ENCODE measurements at places on chromosomes 3 and 15.

GRCh38 chr3:10274601-10275000, 18.1 kb downstream of the GHRL start:
- no peak for DNase-seq

- DNase-seq, result no peak
These were observed 5.5 kb downstream of the EFCAB12 start for GRCh38 chr3:129422897-129423296.

DNA sequence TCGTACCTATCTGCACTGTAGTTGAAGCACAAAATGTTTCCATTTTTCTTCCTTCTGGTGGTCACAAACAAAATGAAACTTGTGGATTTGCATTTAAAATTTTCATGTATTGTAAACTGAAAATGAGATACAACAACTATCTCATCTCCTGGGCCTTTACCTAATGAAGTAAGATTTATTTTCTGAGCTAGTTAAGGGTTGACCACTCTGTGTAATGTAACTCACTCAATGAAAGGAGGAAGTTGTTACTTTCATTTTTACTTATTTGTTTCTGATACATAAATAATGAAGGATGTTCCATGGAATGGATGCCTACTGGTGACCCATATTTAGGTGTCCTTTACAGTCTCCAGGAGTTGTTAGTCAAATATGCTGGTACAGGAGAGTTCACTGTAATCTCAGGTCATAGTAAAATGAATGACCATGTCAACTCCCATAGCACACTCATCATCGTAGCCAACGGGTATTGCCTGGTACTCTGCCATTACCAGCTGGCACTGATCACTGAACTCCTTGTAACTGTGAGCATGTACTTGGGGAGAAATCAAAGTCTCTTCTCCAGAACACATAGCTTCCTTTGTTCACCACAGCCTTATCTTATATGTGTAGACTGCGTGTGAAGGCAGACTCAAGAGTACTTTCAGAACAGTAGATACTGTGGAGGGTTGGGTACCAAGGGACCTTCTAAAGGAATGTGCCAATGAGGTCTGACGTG, 474.2 kb upstream of the ROBO2 start:
- DNase-seq, result no peak

GRCh38 chr15:31227235-31227634, 99.4 kb upstream of the KLF13 start:
- no peak for DNase-seq

- DNase-seq, result peak; percentile 53
These were observed 95.2 kb downstream of the CHSY1 start for GRCh38 chr15:101156509-101157159.

GRCh38 chr3:72273615-72274014, 488.7 kb upstream of the PROK2 start:
- DNase-seq, result no peak

DNA sequence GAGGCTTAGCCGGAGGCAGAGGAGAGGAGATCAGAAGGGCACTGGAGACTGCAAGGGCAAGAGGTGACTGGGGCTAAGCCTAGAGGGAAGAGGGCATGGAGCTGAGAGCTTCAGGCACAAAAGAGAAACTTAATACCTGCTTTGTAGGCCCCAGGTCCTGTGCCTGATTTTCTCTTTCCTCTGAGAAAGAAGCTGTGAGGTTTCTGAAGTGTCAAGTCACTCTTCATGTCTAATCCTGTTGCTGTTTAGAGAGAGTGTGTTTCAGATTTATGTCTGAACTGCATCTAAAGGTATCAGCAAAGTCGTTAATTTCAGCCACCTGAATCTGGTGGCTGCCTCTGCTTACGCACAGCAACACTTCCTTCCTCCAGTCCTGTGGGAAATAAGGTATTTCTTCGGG, 106.9 kb upstream of the RNU6-1 start:
- DNase-seq, result no peak

GRCh38 chr3:49924683-49925082, 4.9 kb downstream of the MON1A start:
- no peak for DNase-seq

DNA sequence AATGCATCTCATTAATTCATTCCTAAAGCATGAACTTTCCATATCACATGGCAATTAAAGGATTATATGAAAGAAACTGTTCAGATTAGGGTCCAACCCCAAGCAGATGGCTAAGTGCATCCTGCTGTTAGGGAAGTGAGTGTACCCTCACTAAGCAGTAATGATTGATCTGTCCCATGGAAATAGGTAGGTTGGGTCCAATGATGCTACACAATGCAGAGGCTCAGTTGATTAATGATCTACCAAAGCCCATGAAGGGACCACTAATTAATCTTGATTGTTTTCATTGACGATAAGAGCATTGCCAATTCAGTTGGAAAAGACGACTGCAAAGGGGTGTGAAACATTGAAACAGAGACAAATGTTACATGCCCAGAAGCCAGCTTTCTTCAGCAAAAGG, 194.5 kb upstream of the LRTM1 start:
- DNase-seq, result no peak

DNA sequence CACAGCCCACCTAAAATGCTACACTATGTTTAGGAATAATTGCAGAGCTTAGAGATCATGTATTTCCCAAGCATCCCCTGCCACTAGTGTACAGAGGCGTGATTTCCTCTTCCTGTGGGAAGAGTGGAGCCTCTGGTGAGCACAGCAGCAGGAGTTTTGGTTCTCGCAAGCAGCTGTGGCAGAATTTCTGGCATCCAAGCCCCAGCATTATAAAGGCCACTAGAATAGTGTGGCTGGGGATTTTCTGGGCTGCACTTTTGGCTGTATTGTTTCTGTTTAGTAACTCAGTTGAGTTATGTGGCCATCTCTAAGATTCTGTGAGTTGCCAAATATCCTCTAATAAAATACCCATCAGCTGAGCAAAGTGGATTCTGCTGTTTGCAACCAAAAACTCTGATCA, 64.7 kb downstream of the GPR176 start:
- no peak for DNase-seq

DNA sequence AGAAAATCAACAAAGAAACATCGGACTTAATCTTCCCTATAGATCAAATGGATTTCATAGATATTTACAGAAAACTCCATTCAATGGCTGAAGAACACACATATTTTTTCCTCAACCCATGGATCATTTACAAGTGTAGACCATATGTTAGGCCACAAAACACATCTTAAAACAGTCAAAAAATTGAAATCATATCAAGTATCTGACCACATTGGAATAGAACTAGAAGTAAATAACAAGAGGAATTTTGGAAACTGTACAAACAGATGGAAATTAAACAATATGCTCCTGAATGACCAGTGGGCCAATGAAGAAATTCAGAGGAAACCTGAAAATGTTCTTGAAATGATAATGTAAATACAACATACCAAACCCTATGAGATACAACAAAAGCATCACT, 323.1 kb upstream of the GPR149 start:
- no peak for DNase-seq

DNA sequence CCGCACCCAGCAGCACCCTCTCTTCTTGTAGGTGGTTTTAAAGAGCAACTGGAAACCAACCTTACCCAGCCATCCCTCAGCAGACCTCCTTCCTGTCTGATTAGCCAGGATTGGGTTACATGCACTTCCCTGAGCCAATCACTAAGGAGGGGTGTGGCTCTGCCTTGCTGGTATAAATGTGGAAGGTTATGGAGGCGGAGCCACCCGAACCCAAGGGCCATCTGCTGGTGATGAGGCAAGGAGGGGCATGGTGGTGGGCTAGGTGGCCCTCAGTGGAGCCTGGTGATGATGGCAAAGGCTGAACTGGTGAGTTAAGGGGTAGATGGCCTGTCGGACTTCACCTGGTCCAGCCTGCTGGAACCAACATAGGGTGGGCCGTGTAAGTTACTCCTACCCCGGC, 39.8 kb downstream of the CCDC33 start:
- DNase-seq, result no peak

DNA sequence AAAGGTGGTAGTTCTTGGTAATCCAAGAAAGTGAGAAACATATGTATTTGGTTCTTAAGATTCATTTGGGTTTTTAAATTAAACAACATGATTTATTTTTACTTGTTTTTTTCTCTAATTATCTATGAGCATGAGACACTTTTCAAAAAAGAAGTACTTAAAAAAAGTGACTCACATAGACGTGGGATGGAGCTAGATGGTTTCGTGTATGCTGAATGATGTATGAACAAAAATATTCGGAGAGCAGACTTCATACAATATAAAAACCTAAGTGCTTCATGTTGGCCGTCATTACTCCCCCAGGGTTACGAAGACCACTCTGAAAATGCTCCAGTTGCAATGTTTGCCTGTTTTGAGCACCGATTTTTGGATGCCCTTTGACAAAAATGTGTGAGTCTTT, 90.9 kb downstream of the RORA start:
- DNase-seq, result no peak

DNA sequence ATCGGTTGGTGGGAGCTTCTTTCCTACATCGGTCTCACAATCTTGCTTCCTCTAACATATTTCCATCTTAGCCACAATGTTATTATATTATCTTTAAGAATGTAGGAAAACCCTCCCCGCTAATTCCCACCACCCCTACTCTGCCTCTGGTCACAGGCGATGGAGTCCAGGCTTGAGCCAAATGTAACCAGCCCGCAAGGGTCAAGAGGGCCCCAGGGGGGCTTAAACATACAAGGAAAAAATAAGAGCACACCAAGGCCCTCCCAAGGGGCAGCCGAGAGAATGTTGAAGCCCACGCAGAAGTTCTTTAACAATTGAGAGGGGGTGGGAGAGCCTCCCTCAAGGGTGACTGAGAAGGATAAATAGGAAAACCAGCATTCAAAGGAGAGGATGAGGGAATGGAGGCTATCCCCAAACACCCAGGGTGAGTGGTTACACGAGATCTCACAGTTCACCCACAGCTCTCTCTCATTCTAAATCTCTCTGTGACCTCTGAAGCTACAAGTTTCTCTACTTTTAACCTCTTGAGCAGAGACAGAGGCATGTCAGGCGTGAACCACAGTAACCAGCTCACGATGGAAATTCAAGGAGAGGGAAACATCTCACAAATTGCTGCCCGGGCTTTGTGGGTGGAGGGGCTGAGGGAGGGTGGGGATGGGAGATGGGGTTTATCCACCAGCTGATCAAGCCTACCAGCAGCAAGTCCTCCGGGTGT, 31.4 kb upstream of the UACA start:
- DNase-seq, result no peak

- DNase-seq, result no peak
These were observed 165.0 kb downstream of the CD47 start for GRCh38 chr3:107925851-107926250.

- no peak for DNase-seq
These were observed 17.7 kb downstream of the RPL22L1 start for GRCh38 chr3:170852324-170852723.

DNA sequence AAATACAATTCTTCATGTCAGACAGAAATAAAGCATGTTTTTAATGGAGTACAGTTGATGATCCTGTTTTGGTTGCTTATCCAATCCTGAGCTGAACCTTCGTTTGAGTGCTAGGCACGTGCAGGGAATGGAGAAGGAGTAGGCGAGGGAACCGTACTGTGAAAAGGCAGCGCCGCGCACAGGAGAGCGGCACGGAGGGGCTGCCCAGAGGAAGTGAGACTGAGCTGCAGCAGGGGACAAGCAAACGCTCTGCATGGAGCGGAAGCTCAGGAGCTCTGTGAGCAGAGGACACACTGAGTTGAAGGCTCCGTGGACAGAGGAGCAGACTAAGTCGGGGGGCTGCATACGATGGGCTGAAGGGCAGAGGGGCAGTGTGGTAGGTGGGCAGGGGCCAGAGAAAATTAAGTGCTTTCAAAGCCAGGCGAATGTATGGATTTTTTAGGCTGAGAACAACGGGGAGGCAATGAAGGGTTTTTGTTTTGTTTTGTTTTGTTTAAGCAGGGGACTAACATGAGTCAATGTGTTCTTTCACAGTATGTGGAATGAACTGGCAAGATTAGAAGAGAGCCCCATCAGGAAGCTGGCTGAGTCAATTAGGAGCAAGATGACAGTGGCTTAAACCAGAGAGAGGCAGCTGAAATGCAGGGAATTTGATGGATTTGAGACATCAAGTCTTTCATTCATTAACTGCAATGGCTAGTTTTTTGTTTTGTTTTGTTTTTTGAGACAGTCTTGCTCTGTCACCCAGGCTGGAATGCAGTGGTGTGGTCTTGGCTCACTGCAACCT, 23.8 kb upstream of the TM2D3 start:
- no peak for DNase-seq

- no peak for DNase-seq
These were observed 719.7 kb upstream of the BCHE start for GRCh38 chr3:166556955-166557354.

- no peak for DNase-seq
These were observed 218.1 kb upstream of the SATB1 start for GRCh38 chr3:18643281-18643680.

GRCh38 chr3:136712941-136713340, 39.2 kb downstream of the STAG1 start:
- DNase-seq, result no peak

DNA sequence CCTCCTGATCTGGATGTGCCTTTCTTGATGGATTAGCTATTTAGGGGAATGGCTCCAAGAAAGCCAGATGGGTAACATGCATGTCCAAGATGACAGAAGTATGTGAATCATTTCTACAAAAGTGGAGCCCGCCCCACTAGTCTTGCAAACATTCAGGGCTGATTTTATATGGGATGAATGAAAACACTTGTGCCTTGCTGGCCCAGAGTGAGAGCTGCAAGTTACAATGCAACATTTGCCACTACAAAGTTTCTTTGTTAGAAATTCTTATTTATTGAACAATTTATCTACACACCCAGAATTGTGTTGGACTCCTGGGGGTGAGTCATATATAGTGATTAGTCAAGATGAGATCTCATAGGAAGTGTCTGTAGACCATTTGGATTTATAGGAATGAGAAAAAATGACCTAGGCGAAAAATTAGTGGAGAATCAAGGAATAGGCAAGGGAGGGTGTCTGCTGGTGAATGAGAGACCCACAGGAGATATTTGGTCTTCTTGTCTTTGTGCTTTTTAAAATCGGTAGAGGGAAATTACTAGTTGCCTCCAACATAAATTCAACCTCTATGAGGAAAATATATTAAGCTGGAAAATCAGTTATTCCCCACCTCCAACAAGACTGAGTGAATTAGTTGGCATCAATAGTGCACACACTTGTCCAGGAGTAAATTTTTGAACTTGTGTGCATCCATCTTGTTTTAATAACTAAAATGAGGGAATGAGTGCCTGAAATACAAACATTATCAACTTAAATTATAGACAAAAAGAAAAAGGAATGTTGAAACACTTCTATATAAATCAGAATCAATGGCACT, 53.5 kb upstream of the DCBLD2 start:
- DNase-seq, result no peak

DNA sequence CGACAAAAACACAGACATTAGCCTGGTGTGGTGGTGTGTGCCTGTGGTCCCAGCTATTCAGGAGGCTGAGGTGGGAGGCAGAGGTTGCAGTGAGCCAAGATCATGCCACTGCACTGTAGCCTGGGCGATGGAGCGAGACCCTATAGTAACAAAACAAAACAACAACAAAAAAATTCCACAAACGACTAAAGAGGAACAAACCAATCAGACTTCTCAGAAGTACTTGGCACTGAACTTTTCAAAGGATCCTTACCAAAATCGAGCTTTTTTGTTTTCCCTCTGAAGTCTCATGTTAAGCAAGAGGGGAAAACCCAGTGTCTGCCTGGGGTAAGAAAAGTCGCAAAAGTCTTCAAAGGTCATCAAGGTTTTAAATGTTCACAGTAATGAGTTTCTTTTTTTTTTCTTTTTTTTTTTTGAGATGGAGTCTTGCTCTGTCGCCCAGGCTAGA, 30.1 kb upstream of the TFRC start:
- no peak for DNase-seq

Measured in GF-D8 (cell line).